ENCODE measurements at places on chromosomes 6 and 20.

DNA sequence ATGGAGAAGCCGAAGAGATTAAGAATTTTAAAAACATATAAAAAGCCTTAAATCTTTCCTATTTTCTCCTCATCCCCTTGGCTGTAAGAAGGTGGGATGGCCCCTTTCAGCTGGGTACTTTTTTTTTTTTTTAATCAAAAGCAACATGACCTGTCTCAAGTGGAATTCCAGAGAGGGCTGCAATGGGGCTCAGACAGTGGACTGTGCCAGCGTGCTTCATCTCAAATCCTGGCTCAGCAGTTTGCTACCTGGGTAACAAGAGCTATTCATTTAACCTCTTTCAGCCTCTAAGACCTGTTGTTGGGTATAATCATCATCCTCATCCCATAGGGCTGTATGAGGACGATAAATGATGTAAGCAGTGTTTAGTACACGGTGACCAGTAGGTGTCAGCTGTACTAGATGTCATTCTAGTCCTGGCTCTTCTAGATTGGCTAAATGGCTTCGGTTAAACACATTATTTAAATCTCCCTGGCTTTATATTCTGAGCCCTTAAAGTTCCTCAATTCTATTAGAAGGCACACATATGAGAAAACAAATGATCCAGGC, 6.9 kb upstream of the PPP1R3G start:
- no peaks in the 10 kb centered on the region for H3K36me3 ChIP-seq
- H3K4me3 ChIP-seq: no peak overlapping the region
- H3K27ac ChIP-seq: no peak overlapping the region
- no peaks in the 10 kb centered on the region for H3K27me3 ChIP-seq
- H3K4me1 ChIP-seq: no peaks in the 10 kb centered on the region

DNA sequence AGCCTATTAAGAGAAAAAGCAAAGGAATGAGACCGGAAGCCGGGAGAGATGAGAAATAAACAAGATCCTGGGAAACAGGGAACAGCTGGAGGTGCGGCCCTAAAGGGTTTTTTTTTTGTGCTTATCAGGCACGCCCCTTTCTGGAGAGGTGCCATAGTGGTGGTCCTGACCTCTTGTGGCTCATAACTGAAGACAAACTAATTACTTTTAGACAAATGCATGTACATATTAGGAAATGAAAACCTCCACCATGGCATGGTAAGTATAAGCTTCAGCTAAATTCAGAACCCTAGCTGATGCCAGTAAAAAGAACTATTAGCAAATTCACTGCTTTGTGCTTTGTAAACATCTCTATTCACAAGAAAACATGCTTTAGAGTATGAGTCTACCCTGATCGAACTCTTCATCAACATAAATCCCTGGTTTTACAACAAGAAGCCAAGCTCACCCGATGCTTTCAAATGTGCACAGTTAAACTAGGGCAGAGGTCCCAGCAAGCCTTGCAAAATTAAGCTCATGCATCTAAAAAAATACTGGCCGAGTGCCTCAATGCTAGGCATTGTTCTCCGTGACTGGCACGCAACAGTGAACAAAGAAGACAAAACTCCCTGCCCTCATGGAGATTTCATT, 96.4 kb upstream of the MRPS10 start:
- no peak overlapping the region for H3K4me3 ChIP-seq
- H3K27ac ChIP-seq: no peak overlapping the region
- DNase-seq: no peak
- H3K27me3 ChIP-seq: no peaks in the 10 kb centered on the region
- peaks cover 15% of the 10 kb centered on the region for H3K4me1 ChIP-seq

- H3K36me3 ChIP-seq: no peaks in the 10 kb centered on the region
- H3K4me3 ChIP-seq: no peak overlapping the region
- no peaks in the 10 kb centered on the region for H3K4me1 ChIP-seq
- no peak overlapping the region for H3K27ac ChIP-seq
Observed at GRCh38 chr6:5338177-5338960, 77.1 kb downstream of the FARS2 start.

- H3K27ac ChIP-seq: no peak overlapping the region
- no peaks in the 10 kb centered on the region for H3K36me3 ChIP-seq
- H3K4me3 ChIP-seq: no peak overlapping the region
- DNase-seq: no peak
- no peaks in the 10 kb centered on the region for H3K27me3 ChIP-seq
Observed at GRCh38 chr6:66866801-66867200, 1159.8 kb upstream of the EYS start.

- no peak overlapping the region for H3K27ac ChIP-seq
Observed at GRCh38 chr6:129307845-129308244, 402.1 kb downstream of the ARHGAP18 start.

DNA sequence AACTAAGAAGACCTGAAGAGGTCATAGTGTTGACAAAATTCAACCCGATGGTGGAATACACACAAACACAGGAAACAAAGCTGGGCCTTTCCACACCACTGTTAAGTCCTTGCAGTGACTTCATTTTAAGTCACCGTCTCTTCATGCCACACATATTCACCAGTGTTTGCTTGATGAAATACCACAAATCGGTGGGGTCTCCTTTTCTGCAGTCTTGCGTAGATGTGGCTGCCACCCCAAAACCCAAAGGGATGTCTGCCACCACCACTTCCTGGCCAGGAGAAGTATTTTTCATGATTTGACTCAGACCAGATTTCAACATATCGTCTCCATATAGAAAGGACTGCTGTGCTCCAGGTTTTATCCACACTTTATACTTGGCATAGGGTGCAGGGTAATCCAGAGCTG, 11.0 kb upstream of the COL10A1 start:
- no peaks in the 10 kb centered on the region for H3K4me1 ChIP-seq
- no peak overlapping the region for H3K4me3 ChIP-seq
- H3K36me3 ChIP-seq: no peaks in the 10 kb centered on the region
- H3K27ac ChIP-seq: no peak overlapping the region
- no peaks in the 10 kb centered on the region for H3K27me3 ChIP-seq

- H3K36me3 ChIP-seq: no peaks in the 10 kb centered on the region
- H3K4me3 ChIP-seq: no peak overlapping the region
- H3K27me3 ChIP-seq: no peaks in the 10 kb centered on the region
- no peaks in the 10 kb centered on the region for H3K4me1 ChIP-seq
- no peak overlapping the region for H3K27ac ChIP-seq
Observed at GRCh38 chr20:10316582-10316981, 98.0 kb downstream of the SNAP25 start.

- H3K27ac ChIP-seq: no peak overlapping the region
- no peak overlapping the region for H3K4me3 ChIP-seq
- H3K4me1 ChIP-seq: peaks cover 2% of the 10 kb centered on the region
- peak; percentile 74 for DNase-seq
- no peaks in the 10 kb centered on the region for H3K27me3 ChIP-seq
Observed at GRCh38 chr20:48904566-48905296, 16.8 kb upstream of the ARFGEF2 start.

DNA sequence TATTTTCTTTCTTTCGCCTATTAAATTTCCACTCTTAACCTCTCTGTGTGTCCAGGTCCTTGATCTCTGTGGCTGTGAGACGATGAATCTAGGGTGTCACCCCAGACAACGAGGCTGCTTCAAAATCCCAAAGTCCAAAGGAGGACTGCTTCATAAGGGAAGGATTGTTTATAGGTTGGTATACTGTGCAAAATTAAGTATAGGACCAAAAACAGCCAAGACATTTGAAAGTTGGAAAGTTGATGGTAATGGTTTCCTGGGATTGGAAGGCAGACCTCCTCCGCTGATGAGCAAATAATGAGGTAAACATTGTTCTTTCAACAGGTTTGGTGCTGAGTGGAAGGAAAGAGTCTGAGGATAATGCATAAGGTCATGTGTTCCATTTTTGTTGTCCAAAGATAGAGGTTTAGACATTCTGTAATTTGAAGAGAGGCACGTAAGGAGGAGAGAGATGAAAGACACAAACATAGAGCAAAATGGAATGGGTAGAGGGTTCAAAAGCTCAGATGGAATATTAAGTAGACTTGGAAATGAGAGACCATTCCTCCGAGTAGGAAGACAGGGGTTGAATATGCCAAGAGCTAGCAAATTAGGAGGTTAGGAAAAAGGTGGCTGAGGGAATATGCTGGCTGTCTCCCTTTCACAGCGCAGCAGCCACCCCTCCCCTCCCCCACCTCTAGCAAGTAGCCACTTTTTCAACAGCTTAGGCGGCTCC, 24.8 kb downstream of the ZNF311 start:
- peak; percentile 70 for DNase-seq
- no peaks in the 10 kb centered on the region for H3K27me3 ChIP-seq
- H3K27ac ChIP-seq: no peak overlapping the region
- peaks cover 3% of the 10 kb centered on the region for H3K4me1 ChIP-seq
- no peaks in the 10 kb centered on the region for H3K36me3 ChIP-seq

- no peak for DNase-seq
- no peaks in the 10 kb centered on the region for H3K27me3 ChIP-seq
- H3K36me3 ChIP-seq: no peaks in the 10 kb centered on the region
- no peak overlapping the region for H3K4me3 ChIP-seq
- H3K4me1 ChIP-seq: no peaks in the 10 kb centered on the region
- H3K27ac ChIP-seq: no peak overlapping the region
Observed at GRCh38 chr6:73182021-73182607, 43.2 kb downstream of the KHDC1L start.

DNA sequence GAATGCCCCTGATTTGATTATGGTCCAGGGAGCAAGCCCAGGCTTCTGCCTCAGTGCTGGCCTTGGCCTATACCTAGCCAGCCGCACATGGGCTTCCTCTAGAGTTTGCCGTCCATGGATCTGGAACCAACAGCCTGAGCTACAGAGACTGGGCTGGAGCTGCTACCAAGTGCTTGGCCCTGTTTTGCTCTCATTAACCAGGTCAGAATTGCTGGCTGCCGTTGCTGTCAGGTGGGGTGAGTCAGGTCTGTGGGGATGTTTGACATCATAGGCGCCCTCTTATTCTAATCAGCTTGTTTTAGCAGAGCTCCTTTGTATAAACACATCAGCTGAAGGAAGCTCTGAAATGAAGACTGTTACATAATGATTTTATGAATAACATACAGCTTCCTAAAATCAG, 83.1 kb upstream of the PHACTR2 start:
- no peak overlapping the region for H3K27ac ChIP-seq
- H3K36me3 ChIP-seq: no peaks in the 10 kb centered on the region
- DNase-seq: no peak
- H3K27me3 ChIP-seq: no peaks in the 10 kb centered on the region

DNA sequence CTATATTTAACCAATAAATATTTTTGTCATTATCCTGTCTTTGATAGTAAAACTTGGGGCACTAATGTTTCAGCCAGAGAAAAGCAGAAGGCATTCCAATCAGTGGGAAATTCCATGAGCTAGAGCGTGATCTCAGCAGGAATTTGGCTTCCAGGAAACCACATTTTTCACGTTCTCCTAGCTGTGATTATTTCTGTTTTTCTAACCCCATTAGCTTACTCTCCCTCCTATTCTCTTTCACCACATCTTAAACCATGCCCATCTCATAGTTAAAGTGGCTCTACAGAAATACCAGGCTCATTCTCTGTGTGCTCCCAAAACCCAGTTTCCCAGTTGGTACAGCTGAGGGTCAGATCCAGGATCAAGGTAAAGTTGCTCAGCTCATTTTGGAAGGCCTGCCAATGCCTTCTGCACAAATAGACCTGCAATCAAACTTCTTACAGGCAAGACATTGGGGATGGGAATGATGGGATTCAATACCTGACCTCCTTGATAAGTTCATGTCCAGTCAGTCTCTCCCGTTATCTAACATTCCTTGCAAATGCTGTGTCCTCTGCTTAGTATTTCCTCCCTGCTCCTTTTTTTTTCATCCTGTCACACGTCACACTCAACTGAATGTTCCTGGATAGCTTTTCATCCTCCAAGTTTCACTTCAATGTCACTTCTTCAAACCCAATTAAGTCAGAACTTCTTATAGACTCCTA, 33.1 kb upstream of the TMEM30A start:
- no peaks in the 10 kb centered on the region for H3K36me3 ChIP-seq
- no peak overlapping the region for H3K4me3 ChIP-seq
- no peaks in the 10 kb centered on the region for H3K27me3 ChIP-seq
- DNase-seq: peak; percentile 81
- peak overlapping the region; percentile 34 for H3K27ac ChIP-seq

DNA sequence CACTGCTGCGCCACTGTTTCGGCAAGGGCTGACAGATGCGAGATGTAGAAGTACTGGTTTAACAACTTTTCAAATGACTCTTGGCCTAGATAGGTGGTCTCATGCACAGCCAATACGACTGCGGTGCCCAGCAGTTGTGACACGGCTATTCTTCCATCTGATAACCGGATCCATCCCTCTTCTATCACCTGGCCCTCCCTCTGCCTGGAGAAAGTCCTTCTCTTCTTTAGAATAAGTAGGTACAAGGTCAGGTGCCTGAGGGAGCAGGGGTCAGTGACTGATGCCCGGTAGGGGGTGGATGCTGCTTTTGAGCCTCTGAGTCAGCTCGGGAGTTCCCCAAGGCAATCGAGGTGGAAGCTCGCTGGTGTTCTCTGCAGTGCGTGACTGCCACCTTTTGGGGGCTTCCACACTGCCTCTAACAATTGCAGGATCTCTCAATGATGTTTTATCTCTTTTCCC, 166.8 kb upstream of the GRIK2 start:
- H3K36me3 ChIP-seq: no peaks in the 10 kb centered on the region
- no peaks in the 10 kb centered on the region for H3K27me3 ChIP-seq
- no peak overlapping the region for H3K4me3 ChIP-seq
- no peaks in the 10 kb centered on the region for H3K4me1 ChIP-seq

GRCh38 chr6:72966628-72967280, 258.5 kb downstream of the KHDC1L start:
- no peak overlapping the region for H3K4me3 ChIP-seq
- no peaks in the 10 kb centered on the region for H3K4me1 ChIP-seq
- no peak overlapping the region for H3K27ac ChIP-seq
- DNase-seq: no peak

- H3K4me3 ChIP-seq: no peak overlapping the region
- no peak for DNase-seq
- no peak overlapping the region for H3K27ac ChIP-seq
- H3K36me3 ChIP-seq: no peaks in the 10 kb centered on the region
Observed at GRCh38 chr20:5090191-5090590, 29.6 kb downstream of the PCNA start.

GRCh38 chr6:98525860-98526259, 308.5 kb upstream of the POU3F2 start:
- no peaks in the 10 kb centered on the region for H3K27me3 ChIP-seq
- H3K27ac ChIP-seq: no peak overlapping the region
- H3K4me3 ChIP-seq: no peak overlapping the region
- DNase-seq: peak; percentile 82
- no peaks in the 10 kb centered on the region for H3K4me1 ChIP-seq
- H3K36me3 ChIP-seq: no peaks in the 10 kb centered on the region

DNA sequence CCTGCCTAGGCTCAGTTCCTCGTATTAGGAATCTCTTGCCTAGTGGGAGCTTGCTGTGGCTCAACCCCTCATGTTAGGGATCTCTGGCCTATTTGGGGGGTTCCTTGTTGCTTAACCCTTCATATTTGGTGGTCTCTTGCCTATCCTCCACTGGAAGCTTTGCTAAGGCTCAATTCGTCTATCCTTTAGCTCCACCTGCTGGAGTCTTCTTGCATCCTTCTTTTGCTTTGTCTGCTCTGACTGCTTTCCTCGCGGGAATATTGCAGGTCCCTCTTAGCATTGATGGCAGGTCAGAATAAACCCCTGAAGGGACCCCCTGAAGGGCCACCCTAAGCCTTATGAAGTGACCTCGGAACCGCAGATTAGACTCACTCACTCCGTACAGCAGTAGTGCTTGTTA, 203.0 kb upstream of the TBX18 start:
- no peaks in the 10 kb centered on the region for H3K4me1 ChIP-seq
- H3K36me3 ChIP-seq: no peaks in the 10 kb centered on the region
- no peaks in the 10 kb centered on the region for H3K27me3 ChIP-seq
- peak; percentile 77 for DNase-seq

GRCh38 chr6:16095180-16095579, 33.7 kb upstream of the MYLIP start:
- no peaks in the 10 kb centered on the region for H3K27me3 ChIP-seq
- DNase-seq: no peak
- H3K36me3 ChIP-seq: no peaks in the 10 kb centered on the region
- H3K4me3 ChIP-seq: no peak overlapping the region

- H3K4me1 ChIP-seq: peaks cover 12% of the 10 kb centered on the region
- H3K4me3 ChIP-seq: no peak overlapping the region
- no peaks in the 10 kb centered on the region for H3K27me3 ChIP-seq
- DNase-seq: peak; percentile 86
- no peaks in the 10 kb centered on the region for H3K36me3 ChIP-seq
Observed at GRCh38 chr6:3337521-3338350, 79.0 kb downstream of the PSMG4 start.

Data from mesendoderm (in vitro differentiated cells).